ENCODE measurements at places on chromosomes 1 and 21.

GRCh38 chr1:43834280-43835081, 99.1 kb upstream of the ARTN start:
- DNase-seq = no peak

- no peak for DNase-seq
Observed at GRCh38 chr1:242243472-242243871, 244.6 kb upstream of the MAP1LC3C start.

DNA sequence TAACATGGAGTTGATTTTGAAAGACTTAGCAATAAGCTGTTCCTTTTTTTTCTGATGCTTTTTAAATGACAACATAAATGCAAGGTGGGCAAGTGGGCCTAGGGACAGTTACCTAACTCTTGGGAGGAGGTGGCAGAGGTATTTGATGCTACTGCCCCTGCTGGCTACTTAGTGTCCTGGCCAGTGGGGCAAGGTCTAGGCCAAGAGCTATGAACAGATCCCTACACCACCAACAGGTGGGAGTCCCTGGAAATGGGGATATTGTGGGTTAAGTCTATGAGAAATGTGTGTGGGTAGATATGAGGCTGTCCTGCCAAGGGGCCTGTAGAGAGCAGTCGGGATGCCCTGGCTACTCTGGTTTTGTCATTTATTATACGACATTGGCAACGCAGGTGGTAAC, 31.3 kb upstream of the B3GALT5 start:
- no peak for DNase-seq

- DNase-seq = no peak
Observed at GRCh38 chr1:44485229-44485933, 80.3 kb downstream of the RNF220 start.

DNA sequence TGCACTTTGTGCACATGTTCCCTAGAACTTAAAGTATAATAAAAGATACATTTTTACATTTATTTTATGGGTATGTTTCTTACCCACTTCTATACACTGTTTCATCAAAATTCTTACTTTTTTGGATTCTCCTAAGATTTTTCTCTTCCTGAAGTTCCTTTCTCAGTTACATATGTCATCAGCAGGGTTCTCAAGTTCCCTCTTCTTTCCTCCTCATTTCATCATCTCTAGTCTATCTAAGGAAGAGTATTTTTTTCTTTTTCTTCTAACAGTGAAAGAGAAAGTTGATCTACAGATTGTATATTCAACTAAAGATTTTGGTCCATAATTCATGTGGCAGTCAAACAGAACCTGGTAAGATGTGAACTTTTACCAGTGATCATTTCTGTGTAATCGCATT, 41.2 kb upstream of the CYYR1 start:
- no peak for DNase-seq

DNA sequence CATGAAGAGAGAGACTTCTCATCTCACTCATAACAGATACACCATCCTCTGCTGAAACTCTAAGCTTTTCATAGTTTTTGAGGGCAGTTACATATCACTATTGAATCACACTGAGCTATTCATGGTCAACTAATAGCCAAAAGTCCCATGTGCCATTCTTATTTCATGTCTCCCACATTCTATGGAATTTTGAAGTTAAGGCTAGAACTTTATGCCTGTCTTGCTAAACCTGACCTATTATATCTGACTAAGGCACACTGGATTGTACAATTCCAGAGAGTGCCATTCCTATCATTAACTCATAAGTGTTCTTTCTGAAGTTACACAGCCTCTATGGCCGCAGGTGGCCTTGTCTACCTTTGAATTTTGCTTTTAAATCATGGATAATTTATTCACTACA, 254.3 kb downstream of the PTPRC start:
- no peak for DNase-seq

DNA sequence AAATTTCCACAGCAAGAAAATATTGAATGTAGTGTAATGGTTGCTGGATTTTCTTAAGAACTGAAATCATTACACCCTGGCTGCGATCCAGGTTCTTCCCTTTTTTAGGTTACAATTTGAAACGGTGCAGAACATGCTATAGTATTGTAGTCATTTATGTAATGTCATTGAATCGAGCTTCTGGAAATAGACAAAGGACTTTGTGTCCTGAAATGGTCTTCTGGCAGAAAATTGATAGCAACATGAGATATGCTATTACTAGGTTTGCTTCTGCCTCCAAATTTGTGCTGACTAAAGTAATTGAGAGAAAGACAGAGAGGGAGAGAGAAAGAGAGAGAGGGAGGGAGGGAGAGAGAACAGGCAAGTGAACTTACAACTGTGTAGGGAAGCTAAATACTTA, 146.2 kb upstream of the NFIA start:
- DNase-seq = no peak

DNA sequence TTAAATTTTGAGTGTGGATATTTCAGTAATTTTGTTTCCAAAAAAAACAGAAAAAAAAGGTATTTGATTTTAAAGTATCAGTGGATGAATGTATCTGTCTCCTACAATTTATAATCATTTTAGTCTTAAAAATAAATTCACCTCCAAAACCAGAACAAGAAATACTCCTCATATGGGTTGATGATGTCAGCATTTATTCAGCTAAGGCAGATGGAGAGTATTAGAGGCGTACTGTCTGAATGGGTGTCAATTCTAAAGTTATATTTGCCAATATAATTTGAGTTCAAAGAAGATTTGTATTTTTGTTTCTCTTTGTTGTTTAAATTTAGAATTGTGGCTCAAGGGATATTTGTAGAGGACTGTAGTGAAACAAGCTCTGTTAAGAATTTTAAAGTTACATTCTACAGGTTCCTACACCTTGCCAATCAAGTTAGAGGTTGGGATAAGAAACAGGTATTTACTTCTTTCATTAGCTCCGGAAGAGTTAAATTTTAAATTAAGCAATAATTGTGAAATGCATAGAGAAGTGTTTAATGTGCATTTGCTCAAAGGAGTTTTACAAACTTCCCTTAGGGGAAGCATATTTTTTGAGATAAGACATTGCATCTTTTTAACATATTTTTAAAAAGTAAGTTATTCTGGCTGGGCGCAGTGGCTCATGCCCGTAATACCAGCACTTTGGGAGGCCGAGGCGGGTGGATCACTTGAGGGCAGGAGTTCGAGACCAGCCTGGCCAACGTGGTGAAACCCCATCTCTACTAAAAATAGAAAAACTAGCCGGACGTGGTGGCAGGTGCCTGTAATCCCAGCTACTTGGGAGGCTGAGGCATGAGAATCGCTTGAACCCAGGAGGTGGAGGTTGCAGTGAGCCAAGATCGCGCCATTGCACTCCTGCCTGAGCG, 1.2 kb downstream of the PLA2G4A start:
- DNase-seq = no peak

GRCh38 chr1:91768786-91769725, 116.9 kb downstream of the TGFBR3 start:
- DNase-seq = no peak

GRCh38 chr21:44021064-44021463, 9.0 kb downstream of the TRAPPC10 start:
- DNase-seq = no peak

GRCh38 chr21:32666258-32666657, 54.1 kb upstream of the CFAP298 start:
- no peak for DNase-seq

GRCh38 chr1:153288634-153289275, 24.0 kb downstream of the PGLYRP3 start:
- no peak for DNase-seq

DNA sequence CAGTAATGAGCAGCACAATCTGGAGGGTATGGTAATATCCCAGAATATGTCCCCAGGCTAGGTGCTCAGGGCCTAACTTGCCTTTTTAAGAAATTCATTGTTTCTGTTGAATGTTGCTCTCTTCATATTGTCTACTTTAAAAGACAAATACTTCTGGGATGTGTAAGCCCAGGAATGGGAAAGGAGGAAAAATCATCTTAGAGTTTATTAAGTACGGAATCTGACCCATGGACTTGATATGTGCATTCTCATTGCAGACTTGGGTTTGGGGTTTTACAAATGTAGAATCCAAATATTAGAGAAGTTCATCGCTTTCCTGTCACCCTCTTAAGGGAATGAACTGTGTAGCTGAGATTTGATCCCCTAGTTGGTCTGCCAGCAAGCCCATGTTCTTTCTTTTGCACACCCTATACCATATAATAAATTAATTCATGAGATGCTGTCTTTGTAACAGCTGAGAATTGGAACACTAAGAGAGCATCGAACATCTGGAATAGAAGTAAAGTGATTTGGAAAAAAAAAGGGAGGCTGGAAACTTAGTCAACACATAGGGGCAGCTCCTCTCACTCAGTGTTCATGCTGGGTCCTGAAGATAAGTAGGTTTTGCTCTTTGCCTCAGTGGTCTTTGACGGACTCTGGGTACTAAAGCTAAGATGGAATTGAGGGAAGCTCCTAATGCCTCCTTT, 235.8 kb upstream of the C1orf105 start:
- no peak for DNase-seq

DNA sequence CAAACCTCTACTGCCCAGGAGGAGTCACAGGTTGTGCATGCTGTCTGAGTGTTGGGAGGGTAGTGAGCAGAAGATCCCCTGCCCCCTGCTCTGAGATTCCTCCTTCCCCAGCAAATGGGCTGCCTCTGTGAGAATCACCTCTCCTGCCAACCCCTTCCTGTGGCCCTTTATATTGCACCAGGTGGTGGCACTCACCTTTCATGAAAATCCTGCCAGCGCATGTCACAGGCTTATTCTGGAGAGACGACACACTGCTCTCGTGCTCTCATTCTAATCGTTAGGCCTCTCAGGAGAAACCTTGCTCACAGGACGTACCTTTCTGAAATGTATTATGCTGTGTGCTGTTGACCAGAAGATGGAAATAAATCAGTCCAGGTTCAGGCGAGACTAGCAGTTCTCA, 113.7 kb downstream of the RGL1 start:
- no peak for DNase-seq

DNA sequence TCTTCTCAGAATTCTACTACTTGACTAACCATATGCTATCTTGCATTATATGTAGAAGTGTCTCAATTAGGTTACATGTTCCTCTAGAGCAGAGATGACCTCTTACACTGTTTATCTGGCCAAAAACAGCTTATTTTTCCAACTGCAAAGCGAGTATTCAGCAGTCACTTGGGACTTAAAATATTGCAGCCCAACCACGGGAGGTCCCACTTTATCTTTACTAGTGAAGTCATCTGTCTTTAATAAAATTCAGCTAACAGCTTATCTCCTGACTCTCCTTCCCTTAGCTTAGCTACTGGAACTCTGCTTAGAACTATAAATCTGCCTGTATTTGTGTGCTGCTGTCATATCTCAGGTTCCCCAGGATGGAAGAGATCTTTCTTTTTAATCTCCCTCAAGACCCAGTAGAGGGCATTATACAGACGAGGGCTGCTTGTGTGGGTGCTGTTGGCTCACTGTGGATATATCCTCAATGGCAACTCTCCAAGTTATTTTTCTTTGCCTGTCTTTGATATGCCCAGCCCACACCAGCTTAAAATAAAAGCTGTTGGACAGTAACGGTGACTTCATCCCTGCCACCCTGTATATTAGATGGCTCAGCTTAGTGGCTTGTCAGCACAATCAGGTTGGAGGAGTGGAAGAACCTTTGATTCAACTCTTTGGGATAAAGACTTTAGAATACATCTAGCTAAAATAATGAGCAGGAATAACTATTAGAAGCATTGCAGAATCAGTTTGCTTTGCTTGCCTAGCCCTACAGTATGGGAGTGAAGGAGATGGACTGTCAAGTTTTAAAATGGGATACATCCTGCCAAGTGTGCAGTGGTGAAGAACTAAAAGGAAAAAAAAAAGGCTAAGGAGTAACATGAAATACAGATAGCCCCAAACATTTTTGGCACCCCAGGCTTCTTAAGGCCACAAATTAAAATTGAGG, 9.6 kb downstream of the ENSA start:
- no peak for DNase-seq

GRCh38 chr1:78664763-78665162, 15.1 kb downstream of the IFI44 start:
- no peak for DNase-seq

DNA sequence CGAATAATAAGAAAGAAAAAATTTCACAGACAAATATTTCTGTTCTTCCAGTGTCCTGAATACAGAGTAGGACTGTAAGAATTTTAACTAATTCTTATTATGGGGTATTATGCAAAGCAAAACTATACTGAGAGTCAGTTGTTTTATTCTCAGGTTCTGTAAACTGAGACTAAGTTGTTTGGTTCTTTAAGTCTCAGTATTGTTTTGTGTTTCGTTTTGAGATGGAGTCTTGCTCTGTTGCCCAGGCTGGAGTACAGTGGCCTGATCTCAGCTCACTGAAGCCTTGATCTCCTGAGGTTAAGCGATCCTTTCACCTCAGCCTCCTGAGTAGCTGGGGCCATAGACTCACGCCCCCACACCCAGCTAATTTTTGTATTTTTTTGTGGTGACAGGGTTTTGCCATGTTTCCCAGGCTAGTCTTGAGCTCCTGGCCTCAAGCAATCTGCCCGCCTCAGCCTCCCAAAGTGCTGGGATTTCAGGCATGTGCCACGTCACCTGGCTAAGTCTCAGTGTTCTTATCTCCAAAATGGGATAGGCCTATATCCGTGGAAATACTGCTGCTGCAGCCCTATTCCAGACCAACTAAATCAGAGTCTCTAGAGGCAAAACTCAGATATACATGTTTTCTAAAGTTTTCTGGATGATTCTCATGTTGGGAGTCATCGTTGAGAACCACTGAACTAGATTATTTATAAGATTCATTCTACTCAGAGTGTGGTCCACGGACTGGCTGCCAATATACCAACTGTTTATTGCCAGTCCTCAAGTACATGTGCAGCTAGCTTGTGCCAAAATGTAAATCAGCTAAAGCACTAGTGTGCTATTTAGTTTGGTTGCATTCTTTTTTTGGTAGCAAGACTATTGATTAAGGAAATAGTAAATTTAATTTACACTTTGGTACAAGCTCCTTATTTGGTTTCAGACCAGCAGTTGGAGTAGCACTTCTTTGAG, 116.6 kb downstream of the HS2ST1 start:
- no peak for DNase-seq

DNA sequence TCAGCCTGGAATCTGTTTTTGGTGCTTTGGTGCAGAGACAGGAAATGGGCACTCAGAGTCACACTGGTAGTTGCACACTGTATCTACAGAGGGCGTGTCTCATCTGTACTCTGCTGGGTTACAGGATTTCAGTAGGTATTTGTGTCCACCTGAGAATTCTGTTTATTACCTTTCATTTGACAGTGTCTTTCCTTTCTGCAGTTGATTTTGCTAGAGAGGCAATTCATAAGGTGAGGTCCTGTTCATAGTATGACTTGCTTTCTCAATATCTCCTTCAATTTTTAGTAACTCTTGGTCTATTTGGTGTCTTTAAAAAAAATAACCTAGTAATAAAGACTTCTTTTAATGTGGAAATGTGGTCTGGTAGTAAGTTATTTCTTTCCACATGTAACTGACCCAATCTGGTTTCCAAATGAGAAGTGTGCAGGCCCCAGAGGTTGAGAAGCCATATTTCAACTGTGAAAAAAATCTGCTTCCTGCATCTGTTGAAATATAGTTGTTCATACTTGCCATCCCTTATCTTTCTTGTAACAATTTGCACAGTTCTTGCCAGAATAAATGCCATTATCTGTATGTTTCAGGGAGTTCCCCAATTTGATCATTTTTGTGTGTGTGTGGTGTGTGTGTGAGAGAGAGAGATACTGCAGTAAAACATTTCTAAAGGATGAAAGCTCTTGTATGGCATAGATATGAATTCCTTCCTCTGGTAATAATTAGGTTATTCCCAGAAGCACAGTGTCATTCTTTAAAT, 78.4 kb upstream of the DNAJC6 start:
- DNase-seq = no peak
